ENCODE measurements at places on chromosomes 6 and 20.

- DNase-seq = no peak
Observed at GRCh38 chr20:49259799-49260198, 18.1 kb downstream of the ZNFX1 start.

DNA sequence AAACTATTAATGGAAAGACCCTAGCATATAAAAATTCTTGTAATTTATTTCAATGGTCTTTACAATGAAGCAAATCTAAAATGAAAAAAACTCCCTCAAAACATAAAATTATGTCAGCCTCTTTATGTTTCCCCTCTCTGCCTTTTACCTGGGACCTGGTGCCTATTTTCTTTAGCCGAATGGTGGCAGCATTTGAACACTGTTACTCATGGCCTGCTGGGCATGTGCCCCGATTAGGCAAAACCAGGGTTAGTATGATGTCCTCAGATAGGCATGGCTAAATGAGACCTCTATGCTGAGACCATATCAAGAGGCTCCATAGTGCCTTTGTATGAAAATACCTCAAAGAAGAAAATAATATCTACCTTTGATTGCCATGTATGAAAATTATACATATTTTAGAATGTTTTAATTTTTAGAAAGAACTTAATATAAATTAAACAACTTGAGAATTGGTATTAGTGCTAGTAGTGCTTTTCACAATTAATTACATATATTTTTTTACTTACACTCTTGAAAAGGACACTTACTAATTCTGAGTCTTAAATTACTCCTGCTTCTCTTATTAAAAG lies 22.5 kb upstream of the C6orf58 start:
- DNase-seq = no peak

DNA sequence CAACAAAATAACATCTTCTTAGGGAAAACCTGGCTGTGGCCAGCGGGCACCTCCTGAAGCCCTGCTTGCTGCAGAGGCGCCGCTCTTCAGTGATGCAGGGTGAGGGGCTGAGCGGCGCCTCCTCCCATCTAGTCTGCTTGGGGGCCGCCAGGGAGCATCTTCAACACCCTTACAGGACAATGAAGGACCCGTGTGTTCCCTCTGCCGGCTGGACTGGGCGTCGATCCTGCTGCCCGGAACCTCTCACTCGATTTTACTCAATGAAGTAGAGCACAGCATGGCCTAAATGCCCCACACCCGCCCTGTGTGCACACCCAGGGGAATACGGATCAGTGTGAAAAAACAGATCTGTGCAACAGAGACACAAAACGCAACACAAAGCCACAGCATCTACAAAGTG lies 28.5 kb upstream of the MPC1 start:
- no peak for DNase-seq

GRCh38 chr6:132651062-132651461 lies 7.9 kb downstream of the TAAR1 start:
- no peak for DNase-seq

DNA sequence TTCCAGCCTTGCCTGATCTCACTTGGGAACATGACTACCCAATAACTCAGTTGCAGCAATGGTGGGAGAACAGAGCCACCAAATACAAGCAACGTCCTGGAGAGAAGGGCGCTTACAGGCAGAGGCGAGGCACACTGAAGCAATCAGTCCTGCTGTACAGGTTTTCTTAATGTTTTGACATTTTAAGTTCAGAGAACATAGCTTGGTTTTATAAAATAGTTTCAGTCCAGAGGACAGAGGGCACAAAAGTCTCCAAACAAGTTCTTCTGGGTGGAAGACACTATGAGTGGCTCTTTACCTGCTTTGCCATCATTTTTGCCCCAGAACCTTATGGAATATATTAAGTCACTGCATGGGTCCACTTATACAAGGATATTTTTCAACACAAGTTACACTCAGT lies 103.4 kb upstream of the KCNG1 start:
- no peak for DNase-seq

- DNase-seq = no peak
Observed at GRCh38 chr6:100088009-100088408, 94.0 kb upstream of the MCHR2 start.

DNA sequence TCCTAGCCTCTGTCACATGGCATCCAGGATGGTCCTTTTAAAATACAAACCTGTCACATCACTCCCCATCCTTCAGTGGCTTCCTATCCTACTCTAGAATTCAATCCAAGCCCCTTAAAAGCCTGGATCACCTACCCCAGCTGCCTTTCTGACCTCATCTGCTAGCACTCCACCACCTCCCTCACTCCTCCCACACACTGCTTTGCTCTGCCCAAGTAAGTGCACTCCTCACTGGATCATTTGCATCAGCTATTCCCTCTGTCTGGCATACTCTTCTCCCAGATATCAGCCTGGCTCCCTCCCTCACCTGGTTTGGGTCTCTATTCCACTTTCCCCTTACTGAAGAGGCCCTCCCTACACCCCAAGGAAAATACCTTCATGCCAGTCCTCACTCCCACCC lies 10.5 kb downstream of the C6orf136 start:
- no peak for DNase-seq

DNA sequence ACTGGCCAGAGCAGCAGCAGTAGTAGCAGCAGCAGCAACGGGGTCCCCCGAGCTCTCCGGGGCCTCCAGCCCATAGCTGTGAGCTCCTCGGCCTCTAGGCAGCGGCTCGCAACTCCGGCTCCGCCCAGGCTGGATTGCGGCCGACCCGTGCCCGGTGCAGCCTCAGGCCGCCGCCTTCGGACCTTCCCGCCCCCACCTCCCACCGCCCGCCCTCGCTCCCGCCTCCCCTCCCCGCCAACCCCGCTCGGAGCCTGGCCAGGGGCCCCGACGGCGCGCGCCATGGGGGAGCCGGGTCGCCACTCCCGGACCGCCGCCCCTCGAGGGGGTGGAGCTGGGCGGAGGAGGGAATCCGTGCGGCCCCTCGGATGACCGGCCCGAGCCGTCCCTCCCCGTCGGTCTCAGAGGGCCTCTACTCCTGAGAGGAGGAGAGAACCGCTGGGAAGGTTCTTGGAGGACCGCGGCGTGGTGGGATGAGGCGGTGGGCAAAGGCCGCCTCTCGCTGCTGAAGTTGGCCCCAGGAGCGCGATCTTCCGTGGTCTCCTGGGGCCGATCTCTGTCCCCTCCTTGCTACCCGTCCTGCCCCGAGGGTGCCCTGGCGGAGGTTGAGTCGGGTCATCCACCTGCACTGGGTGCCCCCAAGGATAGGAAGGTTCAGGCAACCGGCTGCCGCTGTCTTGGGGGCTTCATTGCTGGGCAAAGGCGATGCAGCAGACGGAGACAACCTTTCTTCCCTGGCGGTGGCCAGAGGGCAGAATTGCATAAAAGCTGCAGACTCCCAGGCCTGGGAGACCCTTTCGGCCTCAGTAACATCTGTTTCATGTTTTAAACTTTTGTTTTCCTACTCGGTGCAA lies at the start of gene ADAM33:
TSS of gene ADAM33 (minus strand) at position 80 of the 851 bp plus-strand sequence. CDS start at position 74, 6 bp downstream.
- no peak for DNase-seq

DNA sequence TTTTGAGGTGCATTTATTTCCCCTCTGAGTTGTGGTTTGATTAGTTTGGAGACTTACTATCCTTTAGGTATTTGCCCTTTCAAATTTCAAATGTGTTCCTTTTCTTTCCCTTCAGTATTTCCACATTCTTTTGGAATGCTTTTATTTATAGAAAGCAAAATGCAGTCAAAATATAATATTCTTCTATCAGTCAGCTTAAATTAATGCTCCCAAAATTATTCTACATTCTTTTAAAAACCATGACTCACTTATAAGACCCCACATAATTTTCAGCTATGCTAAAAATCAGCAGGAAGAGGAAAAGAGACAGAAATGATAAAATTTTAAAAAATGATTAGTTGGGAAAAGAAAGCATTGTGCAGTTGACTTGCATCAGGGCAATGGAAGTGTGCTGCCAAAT lies 180.0 kb upstream of the SMLR1 start:
- no peak for DNase-seq

GRCh38 chr20:62332421-62332820 lies 29.6 kb downstream of the ADRM1 start:
- no peak for DNase-seq

DNA sequence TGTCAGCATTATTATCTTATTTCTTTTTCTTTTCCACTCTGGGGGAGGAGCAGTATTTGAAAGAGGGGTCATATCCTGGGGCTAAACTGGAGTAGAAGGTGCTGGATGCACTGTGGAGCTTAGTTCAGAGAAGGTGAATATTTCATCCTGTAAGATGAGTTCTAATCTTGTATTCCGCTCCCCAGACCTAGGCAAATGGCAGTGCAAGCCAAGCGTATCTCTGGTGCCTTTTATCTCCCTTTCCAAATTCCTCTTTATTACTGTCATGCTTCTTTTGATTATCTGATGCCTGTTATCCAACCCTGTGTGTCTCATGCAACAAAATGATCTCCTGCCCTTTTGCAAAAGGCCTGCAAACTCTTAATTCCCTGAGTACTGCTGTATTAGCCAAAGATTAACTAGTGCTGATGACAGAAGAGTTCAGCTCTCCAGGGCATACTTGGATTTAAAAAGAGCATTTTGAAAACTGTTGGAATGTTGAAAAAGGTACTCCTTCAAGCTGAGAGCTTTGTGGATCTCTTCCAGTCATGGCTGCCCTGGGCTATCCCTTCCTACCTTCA lies 138.0 kb downstream of the CARMIL1 start:
- no peak for DNase-seq

GRCh38 chr6:38283734-38284362 lies 355.9 kb downstream of the BTBD9 start:
- DNase-seq = no peak

DNA sequence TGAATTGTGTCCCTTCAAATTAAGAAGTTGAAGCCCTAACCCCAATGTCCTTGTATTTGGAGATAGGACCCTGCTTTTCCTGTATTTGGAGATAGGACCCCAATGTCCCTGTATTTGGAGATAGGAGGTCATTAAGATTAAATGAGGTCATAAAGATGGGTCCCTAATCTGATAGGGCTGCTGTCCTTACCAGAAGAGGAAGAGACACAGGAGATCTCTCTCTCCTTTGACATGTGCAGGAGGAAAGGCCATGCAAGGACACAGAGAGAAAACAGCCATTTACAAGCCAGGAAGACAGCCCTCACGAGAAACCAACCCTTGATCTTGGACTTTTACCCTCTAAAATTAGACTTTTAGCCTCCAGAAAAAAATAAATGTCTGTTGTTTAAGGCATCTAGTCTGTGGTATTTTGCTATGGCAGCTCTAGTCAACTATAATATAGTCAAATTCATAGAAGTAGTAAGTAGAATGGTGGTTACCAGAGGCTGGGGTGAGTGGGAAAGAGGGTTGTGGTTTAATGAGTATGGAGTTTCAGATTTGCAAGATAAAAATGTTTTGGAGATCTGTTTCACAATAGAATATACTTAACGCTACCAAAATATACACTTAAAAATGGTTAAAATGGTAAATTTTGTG lies 59.3 kb downstream of the UBE3D start:
- no peak for DNase-seq

DNA sequence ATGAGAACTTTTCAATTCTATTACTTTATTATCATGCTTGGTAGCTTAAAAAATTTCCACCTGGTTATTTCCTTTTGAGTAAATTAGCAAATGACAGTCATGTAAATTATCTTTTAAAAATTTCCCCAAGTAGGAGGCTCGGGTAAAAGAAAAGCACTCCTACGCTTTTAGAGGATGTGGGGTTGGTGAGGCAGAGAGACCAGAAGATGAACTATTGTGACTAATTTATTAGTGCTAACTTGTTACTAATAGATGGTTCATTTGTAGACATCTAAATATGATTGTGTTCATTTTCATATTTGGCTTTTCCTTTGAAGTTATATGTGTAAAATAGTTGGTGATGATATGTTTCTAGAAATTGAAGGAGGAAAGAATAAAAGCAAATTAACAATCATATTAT lies 27.0 kb downstream of the ZNF292 start:
- DNase-seq = no peak

GRCh38 chr6:2737885-2738284 lies 12.8 kb downstream of the MYLK4 start:
- DNase-seq = no peak

DNA sequence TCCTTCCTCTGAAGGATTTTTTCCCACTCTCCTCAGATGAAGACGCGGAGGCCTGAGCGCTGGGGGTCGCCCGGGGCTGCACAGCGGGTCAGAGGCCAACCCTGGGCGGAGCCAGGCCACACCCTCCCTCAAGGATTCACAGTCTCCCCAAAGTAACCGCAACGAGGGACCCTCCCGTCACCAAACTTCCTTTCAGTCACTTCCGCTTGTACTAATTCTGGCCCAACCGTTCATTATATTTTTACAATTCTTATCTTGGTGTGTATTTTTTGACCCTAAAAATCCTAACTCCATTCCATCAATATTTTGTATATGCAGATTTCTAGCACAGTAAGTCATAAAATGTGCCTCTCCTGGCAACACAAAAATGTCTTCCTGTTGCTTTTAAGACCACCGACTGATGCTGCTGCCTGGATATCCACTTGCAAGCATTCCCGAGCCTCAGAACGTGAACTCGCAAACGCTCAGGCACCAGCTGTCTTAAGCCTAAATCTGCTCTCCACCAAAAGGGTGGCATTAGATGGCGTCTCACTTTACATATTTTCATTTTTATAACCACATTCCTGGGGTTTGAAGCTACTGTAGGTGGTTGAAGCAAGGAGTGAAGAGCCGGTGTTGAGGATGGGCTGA lies 128.0 kb downstream of the DLL1 start:
- no peak for DNase-seq

DNA sequence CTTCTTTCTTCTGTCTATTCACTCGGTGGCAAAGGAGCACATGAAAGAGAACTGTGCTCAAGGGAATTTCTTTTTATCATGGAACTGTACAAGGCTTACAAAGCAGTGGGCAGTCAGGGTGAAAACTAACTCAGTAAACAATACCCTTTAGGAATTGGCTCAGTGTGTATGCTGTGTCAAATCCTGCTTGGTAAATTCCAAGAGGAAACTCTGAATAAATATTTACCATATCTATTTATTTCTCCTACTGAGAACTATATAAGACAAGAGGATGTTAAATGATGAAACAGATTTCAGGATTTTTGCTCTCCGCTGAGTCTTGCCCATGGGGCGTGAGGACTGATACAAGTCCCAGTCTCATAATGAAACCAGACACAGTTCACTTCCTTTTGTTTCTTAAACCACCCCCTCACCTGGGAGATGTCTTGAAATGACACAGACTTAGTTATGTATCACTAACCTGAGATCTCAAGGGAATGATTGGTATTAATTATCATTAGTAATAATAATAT lies 188.8 kb downstream of the BACH2 start:
- no peak for DNase-seq

DNA sequence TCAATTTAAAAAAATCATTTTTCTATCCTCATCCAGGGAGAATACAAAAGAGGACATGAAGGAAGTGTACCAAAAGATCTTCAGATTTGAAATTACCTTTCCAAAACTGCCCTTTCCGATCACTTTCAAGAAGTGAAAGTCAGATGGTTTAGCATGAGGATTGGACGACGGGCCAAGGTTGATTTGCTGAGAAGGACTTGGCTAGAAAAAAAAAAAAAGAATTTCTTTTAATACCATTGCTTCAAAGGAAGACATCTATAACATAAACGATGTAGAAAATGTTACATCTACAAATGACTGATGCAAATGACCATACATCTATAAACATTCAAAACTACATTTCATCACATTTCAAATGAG lies 120.9 kb upstream of the SLC2A12 start:
- DNase-seq = no peak

All from stimulated activated CD8-positive, alpha-beta memory T cell treated with anti-CD3 and anti-CD28 coated beads, Interleukin-15, amount 100 ng/mL, for 48 hours (primary cell).